DMS79 treated with DMSO at 0.1 percent for 48 hours (cell line): ENCODE measurements at places on chromosomes 3 and 15.

GRCh38 chr3:71723452-71724170 lies 1.6 kb downstream of the EIF4E3 start:
- DNase-seq: no peak

GRCh38 chr3:24360957-24361356 lies 133.7 kb downstream of the THRB start:
- DNase-seq: no peak

GRCh38 chr3:85050821-85051220 lies 92.0 kb downstream of the CADM2 start:
- DNase-seq: no peak

- DNase-seq: peak; percentile 87
Observed at GRCh38 chr3:4512895-4513616, 19.9 kb downstream of the ITPR1 start.
